ENCODE measurements at places on chromosomes 12 and 14.

DNA sequence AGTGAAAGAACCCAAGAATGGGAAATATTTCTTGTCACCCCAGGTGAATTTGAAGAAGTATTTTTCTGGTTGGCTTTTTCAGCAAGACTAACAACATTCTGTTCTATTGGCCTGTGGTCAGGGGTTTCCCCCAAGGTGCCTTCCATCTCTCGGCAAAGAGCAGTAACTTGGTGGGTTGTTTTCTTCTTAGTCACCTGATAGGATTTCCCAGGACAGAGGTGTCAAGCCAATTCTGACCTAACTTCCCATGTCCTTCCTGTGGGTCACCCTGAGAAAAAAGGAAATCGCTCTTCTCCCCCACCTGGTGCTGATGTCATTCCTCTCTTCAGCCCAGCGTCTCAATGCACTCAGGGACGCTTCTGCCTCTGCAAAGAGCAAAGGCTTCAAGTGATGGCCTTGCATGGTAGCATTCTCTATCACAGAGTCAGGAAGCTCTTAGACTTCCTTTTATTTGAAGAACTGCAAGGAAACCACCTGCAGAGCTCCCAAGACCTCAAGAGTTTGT is 16.1 kb upstream of the IFNG start:
- no peak for DNase-seq

- no peak for DNase-seq
Observed at GRCh38 chr12:46208370-46208769, 60.5 kb downstream of the SLC38A1 start.

GRCh38 chr12:78062786-78063185 is 232.1 kb downstream of the NAV3 start:
- DNase-seq = peak; percentile 2

- DNase-seq = no peak
Observed at GRCh38 chr12:22899184-22899583, 274.2 kb downstream of the ETNK1 start.

- no peak for DNase-seq
Observed at GRCh38 chr12:22395666-22396065, 61.2 kb upstream of the ST8SIA1 start.

DNA sequence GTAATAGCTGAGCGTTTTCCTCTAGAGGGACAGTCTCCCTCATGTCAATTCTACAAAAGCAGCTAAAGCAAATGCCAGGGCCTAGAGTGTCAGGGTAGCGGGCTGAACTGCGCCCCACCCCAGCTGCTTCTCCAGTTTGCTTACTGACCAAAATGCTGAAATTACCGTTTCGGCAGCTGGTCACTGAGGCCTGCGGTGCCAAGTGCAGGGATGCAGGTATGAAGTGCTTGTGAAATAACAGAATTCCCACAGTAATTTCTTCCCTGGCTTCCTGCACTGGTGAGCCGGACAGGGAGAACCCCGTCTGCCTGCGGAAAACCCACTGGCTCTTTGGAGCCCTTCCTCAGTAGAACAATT is 19.1 kb downstream of the PSMC1 start:
- DNase-seq = no peak

- no peak for DNase-seq
Observed at GRCh38 chr12:99039367-99040120, 394.5 kb downstream of the APAF1 start.

DNA sequence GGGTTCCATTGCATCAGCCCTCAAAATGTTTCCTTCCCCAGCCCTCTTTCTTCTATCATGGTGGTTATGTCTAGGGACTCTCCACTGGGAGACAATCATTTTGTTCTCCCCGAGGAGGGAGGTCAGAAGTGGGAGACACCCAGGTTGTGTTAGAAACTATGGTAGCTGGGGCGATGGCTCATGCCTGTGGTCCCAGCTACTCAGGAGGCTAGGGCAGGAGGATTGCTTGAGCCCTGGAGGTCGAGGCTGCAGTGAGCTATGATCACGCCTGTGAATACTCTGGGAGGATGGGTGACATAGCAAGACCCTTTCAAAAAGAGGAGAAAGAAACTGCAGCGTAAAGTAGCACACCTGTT is 13.0 kb upstream of the LRRC23 start:
- DNase-seq = no peak

DNA sequence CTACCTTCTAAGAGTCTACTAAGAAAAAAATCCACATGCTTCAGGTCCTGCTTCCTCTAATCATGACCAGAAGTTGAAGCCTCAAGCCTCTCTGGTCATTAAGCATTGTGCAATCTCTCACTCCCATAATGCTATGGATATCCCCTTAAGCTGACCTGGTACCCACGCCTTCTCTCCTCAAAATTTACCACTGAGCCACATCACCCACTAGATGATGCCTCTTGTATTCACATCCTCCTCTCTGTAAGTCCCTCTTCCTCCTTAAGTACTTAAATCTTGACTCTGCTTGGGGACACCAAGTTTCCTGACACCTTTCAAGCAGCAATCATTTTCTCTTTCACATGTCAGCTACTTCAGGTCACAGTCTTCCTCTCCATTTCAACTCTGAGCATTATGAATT is 9.8 kb downstream of the GALNT4 start:
- no peak for DNase-seq

- no peak for DNase-seq
Observed at GRCh38 chr12:131944601-131945251, 5.0 kb upstream of the EP400 start.

DNA sequence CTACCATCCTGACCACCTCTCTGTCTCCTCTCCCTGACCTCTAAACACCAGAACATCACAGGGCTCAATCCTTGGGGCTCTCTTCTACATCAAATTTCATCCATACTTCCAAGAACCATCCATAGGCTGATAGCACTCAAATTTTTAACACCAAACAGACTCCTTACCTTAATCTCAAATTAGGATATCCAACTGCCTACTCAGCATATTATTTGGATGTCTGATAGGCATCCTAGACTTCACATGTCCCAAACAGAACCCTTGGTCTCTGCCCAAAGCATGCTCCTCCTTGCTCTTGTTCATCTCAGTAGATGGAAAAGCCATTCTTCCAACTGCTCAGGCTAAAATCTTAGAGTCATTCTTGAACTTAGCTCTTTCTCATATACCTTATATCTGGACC is 91.3 kb downstream of the GALC start:
- DNase-seq = no peak

DNA sequence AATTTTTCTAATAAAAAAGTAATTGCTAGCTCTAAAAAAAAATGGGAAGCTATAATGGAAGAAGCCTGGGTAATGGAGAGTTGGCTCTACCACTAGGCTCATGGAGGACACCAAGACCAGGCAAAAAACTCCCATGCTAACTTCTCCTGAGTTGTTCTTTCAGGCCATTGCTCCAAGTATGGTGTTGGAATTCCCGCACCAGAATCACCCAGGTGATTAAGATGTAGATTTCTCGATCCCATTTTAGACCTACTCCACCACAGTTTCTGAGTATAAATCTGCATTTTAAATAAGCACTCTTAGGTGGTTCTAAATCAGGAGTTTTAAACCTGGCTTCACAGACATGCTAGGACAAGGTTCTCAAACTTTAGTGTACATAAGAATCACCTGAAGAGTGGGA is 221.0 kb downstream of the EMP1 start:
- DNase-seq = no peak

GRCh38 chr12:11397366-11397765 is 2.0 kb upstream of the PRB2 start:
- no peak for DNase-seq

- no peak for DNase-seq
Observed at GRCh38 chr14:62082779-62083178, 320.6 kb downstream of the SNAPC1 start.

- no peak for DNase-seq
Observed at GRCh38 chr12:50928392-50928791, 24.0 kb upstream of the HIGD1C start.

GRCh38 chr12:113855998-113856397 is 110.1 kb downstream of the RBM19 start:
- no peak for DNase-seq

DNA sequence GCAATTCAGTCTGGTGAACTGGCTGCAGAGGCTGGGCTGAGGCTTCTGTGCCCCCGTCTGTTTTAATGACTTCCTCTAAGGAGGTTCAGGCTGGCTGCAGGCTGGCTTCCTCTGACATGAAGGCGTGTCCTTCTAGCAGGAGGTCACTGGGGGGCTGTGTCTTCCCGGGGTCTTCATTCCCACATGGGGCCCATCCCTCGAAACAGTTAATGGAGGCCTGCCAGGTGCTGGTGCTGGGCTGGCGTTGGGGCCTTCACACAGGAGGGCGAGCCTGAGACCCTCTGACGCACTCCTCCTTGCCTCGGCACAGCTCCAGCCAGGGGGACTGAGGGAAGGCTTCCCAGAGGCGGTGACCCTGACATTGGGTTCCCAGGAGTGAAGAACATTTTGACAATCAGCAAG is 57.7 kb upstream of the DLK1 start:
- no peak for DNase-seq

- no peak for DNase-seq
Observed at GRCh38 chr12:121453629-121454028, 53.7 kb downstream of the RNF34 start.

GRCh38 chr14:65000898-65001591 is 14.3 kb downstream of the FNTB start:
- no peak for DNase-seq

DNA sequence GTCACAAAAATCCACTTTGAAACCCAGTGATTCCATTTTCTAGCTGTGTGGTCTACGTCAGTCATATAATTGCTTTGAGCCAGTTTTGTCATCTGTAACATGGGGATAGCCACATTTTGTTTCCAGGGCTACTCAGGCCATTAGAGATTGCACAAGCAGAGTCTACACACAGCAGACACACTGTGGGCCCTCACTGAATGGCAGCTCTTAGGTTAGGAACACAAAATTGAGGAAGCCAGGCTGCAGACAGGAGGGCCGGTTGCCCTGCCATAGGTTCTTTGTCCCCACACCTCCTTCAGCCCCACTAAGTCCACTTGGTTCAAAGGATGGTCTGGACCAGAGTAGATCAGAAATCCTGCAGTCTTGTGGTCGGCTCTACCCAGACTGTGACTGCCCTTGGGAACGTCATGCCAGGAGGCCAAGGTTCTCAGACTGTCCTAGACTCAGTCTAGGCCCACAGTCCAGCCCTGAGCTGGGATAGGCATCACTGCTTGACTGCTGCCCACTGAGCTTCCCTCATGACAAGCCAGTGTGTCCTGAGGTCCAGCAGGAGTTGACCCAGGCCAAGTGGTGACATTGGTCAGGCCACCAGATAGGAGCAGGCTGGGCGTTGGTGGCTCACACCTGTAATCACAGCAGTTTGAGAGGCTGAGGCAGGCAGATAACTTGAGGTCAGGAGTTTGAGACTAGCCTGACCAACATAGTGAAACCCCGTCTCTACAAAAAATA is 3.8 kb upstream of the MYH7 start:
- DNase-seq = no peak

- DNase-seq = no peak
Observed at GRCh38 chr12:117100251-117100650, 1.0 kb upstream of the TESC start.

DNA sequence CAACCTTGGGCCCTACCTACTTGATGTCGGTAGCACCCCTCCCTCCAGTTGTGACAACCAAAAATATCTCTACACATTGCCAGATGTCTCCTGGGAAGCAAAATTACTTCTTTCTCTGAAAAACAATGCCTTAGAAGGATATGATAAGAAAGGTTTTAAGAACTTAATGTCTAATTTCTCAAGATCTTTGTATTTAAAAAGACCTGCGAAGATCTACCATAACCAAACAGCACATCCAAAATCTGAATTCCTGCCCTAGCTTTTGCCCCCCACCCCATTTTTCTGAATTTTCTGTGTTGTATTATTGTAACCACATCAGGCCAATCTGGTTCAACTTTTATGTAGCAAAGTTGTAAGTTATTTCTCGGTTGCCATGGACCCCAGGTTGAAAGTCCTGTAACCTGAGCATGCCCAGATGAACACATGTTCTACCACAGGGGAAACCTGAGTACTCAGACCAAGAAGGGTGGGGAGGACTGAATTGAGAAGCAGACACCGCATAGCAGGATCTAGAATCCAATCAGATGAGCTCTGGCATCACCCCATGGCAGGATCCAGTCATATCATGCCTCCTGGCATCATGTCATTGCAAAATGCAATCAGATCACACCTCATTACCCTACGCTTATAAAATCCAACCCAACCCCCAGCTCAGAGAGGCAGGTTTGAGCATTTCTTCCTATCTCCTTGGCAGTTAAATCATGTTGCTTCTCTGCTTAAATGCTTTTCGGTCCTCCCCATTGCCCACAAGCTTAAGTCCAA is 8.7 kb downstream of the TMEM253 start:
- no peak for DNase-seq

DNA sequence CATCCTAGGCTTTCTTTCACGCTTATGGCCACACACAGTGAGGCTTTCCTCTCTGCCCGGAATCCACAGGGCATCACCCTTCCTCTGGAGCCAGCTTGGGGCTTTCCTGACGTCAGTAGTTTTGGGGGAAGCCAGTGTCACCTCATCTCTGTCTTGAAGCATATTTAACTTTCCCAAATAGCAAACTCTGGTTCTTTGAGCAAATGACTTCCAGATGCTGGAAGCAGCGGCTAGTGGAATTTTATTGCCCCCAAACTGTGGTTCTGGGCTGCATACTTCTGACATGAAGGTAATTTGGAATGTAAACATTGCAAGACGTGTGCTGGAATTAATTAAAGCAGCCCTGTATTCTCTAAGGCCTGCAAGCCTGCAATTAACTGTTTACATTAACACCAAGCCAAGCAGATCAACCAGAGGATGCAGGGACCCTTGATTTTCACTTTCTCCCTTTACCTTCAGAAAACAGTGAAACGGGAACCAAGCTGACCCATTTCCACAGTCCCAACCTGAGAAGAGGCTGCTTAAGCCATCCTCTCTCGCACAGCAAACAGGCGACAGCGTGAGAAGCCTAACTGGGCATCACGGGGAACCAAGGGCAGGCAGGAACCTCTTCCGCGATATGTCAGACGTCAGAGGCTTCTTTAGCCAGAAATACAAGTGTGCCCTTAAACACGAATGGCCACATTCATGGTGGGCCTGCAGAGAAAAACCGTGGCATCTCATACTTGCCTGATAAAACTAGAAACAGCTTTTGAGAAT is 258.4 kb downstream of the CACNA1C start:
- DNase-seq = no peak

- no peak for DNase-seq
Observed at GRCh38 chr14:55846826-55847446, 266.9 kb downstream of the KTN1 start.

DNA sequence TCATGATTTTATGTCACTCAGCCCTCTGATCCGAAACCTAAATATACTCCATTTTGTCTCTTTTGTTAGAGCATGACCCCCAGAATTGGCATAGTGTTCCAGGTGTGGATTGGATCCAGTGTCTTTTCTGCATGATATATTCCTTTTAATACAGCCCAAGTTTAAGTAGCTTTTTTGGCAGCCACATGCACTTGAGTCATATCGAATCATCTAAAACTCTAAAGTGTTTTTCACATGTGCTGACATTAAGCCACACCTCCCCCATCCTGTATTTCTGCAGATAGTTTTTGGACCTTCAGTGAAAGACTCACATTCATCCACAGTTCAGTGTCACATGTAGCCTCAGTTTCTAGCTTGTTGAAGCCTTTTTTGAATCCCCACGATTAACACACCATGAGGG is 30.6 kb downstream of the BORCS5 start:
- no peak for DNase-seq

GRCh38 chr12:10027311-10027710 is 3.2 kb upstream of the CLEC9A start:
- peak; percentile 38 for DNase-seq

All from SW480 (cell line).